ENCODE measurements at places on chromosomes 4 and X. TPM values are rescaled to one million over a fixed set of nuclear protein-coding genes. Genes with fewer than 3 reads are reported as not detected.

GRCh38 chr4:60737858-60738257 lies 462.3 kb upstream of the ADGRL3 start:
- DNase-seq = no peak

GRCh38 chr4:21962691-21963090 lies 14.1 kb upstream of the KCNIP4 start:
- no peak for DNase-seq

- DNase-seq = no peak
These were observed 42.5 kb downstream of the JADE3 start for GRCh38 chrX:46954716-46955115.

DNA sequence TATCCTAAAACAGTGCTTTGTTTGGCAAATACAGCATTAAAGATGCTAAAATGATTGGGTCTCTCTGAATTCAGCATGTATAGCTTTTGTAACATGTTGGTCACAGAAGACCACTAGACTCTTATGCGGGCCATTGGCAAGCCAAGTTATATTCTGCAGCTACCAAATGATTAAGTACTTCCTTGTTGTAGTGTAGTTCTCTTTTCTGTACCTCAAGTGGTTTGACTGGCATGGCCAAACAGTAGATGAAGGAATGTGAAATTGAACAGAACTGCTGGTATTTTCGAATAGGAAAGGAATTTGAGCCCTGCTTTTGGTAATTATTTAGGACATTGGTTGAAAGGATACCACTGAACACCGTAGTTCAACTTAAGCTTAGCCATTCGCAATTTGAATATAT lies 193.9 kb upstream of the GPC4 start:
- no peak for DNase-seq

GRCh38 chr4:163109967-163110366 lies 56.7 kb downstream of the NAF1 start:
- DNase-seq = no peak

DNA sequence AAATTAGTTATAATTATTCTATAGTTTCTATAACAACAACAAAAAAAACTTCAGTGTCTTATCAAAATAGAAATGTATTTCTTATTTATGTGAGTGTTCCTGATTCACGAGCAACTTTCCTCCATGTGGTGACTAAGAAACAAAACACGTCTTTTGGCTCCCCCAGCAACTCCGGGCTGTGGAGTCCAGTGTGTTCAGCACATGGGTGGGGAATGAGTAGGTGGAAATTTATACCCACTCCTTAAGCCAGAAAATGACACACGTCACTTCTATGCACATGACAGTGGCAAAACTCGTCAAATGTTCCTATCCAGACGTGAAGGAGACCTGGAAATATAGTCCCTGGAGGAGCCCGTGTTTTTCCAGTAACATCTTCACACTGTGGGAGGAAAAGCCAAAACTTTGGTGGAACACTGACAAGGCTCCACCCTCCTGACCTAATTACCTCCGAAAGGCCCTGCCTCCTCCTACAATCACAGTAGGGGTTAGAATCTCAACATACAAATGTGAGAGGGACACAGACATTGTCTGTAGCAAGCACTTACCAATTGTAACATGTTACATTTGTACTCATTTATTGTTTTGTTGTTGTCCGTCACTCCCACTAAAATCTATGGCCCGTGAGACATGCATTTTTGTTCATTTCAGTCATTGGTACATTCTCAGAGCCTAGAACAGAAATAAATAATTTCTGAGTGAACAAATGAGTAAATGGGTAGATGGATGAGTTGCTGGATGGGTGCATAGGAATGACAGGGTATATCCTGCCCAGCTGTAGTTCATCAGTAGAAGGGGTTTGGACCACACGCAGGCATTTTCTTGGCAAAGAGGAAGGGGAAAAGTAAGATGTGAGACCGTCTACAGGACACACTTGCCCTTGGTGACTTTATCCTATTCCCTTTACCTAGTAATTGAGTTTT lies 605.8 kb upstream of the TENM3 start:
- no peak for DNase-seq

GRCh38 chrX:153334654-153335295 lies 822 bp downstream of the ZNF275 start:
- DNase-seq = no peak

The FAM53A gene
- 11.1 TPM for total RNA-seq

The PAGE2B gene
- not detected for total RNA-seq

All from LHCN-M2 (cell line).